CD4-positive, alpha-beta T cell treated with Interleukin-6 for 4 hours (primary cell): ENCODE measurements at places on chromosomes 7 and 10.

DNA sequence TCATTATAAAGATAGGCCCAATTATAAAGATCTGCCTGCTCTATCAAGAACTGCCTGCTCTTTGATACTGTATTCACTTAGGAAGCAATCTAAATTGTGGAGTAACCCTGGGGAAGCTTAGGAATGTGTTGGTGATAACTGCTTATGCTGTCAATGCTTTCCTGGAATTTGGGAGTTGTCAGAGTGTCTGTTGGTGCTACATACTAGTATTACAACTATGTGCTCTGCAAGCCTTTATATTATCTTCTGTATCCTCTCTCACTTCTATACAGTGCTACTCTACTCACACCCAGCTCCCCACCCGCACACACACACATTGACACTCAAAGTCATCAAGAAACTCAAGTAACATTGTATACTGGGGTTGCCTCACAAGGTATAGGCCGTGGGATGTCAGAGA is 6.1 kb downstream of the ZNF277 start:
- no peak for DNase-seq

DNA sequence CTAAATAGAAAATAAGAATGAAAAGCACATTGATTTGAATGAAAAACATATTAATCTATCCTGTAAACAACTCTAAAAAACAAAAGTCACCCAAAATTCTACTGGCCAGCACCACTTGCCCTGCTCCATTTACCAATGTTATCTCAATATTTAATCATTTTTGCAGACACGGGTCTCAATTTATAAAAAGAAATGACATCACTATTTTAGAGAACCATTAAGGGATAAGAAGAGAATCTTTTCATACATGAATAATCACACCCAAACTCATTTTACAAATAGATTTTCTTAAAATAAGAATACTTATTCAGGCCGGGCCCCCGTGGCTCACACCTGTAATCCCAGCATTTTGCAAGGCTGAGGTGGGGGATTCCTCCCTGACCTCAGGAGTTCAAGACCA is 3.9 kb downstream of the SAR1A start:
- DNase-seq = no peak

DNA sequence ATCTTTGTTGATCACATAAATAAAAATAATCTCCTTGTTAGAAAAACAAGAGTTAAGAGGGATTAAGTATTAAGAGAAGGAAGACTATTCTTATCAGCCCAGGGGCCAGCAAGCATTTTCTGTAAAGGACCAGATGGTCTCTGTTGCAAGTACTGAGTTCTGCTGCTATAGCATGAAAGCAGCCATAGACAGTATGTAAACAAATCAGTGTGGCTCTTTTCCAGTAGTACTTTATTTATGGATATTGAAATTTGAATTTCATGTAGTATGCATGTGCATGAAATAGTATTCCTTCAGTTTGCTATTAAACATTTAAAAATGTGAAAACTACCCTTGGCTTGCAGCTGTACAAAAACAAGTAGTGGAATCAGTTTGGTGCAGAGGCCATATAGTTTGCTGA is 81.7 kb downstream of the STK31 start:
- DNase-seq = no peak

DNA sequence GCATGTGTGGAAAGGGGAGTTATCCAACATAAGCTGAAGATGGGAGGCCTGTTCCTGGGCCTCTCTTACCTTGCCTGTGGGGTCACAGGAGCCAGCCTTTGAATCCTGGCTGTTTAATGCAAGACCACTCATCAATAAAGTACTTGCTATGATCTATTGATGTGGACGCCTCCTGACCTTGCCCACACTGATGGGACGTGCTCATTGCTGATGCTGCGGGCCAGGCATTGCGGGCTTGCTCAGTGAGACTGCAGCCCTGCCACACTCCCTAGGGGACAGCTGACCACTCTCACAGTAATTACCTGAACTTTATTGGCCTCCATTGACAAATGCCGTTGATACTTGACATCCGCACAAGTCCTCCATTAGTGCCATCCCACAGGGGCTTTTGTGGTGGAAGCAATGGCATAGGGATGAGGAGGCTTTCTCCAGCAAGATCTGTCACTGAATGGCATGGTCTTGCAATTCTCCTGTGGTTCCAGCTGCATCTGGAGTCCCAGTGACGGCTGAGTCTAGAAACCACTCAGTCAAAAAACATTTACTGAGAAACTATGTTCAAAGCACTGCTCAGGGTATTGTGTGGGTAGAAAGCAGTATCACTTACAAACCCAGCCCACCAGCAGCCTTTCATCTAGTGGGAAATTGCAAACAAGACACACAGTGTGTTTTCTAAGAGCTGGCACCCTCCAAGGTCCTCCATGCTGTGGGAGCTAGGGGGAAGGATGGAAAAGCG is 135.1 kb upstream of the YAE1 start:
- DNase-seq = no peak

DNA sequence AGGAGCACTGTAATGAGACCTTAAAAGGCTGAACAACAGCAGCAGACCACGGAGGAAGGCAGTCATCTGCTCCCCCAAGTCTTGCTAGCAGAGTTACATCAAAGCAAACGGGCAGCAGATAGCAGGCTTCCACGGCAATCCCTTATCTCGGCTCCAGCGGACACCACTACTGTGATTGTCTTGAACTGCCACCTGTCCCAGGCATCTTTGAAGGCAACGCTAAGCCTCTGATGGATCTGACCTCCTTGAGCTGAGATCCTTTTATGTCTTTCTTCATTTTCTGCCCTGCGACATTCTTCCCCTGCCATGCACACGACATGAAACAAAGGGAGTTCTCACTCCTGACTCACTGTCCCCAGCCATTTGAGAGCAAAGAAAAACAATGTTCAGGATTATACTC is 111.7 kb downstream of the GLI3 start:
- DNase-seq = no peak

- DNase-seq = no peak
Measured at GRCh38 chr10:132400547-132401151, 3.6 kb downstream of the PWWP2B start.

DNA sequence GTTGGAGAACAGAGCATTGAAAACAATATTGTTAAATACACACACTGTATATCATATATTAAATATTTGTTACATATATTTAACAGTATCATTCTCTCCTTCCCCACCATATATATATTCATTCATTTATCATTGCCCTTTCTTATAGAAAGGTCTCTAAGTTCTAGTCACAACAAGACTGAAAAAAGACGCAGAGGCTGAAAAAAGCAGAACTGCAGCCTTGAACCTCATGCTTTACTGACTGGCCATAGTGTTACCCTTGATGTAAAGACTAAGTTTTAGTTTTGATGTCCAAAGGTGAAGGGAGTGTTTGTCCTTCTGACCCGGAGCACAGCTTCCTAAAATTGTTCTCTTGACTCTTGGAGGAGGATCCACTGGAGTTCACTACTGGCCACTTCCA is 247.9 kb downstream of the PTEN start:
- DNase-seq = no peak

DNA sequence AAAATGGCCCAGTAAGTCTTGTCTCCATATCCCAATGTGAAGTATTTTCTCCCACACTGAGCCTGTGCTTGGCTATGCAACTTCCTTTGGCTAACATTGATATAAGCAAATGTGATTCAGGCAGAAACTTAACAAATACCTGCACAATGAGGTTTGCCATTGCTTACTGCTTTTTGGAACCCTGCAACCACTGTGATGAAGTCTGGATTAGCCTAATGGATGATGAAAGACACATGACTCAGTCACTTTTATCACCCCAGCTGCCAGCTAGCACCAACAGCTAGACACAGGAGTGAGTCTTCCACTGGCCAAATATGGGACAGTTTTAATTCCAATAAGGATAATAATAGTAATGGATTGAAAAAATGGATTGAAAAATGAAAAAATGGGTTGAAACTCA is 854.5 kb downstream of the GRM8 start:
- no peak for DNase-seq

DNA sequence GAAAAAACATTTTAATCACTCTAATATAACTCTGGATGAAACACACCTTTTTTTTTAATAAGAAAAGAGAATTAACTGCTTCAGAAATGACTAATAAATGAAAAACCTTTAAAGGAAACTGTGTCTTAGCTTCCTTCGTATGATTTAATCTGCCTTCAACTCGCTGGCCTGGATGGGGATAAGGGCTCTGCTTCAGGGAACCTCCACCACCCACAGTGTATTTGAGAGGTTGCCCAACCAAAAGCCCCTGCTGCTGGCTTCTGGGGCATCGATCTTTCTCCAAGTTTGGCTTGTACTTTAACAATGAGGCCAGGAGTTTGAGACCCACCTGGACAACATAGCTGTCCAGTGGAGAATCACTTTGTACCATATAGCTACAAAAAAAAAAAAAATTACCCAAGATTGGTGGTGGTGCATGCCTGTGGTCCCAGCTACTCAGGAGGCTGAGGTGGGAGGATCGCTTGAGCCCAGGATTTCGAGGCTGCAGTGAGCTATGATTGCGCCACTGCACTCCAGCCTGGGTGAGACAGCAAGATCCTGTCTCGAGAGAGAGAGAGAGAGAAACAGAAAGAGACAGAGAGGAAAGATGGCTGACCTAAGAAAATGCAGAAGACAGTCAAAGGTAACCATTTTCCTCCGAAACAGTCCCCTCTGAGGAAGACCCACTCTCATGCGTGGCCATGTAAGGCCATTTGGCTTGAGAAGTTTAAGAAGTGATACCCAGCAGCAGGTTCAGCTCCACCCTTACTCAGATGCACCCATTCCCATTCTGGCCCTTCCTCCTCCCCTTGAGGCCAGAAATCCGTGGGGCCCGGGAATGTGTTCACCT is 13.6 kb upstream of the LIMK1 start:
- no peak for DNase-seq

DNA sequence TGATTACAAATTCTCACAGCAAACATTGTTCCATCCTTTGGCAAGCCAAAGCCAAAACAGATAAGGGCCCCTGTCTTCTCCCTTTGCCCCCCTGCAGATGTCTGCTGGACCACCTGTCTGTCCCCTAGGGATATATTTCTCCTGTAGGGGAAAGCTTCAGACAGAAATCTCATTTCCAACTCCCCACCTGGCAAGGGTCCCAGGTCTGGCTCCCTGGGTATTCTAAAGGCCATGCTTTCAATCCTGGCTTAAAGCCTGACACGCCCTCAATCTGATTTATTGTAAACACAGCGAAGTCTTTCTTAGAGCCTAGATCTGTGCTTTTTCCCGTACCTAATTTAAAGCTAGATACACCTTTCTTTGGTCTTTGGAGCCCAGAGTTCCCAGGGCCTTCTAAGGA is 66.1 kb downstream of the KCNMA1 start:
- DNase-seq = no peak

DNA sequence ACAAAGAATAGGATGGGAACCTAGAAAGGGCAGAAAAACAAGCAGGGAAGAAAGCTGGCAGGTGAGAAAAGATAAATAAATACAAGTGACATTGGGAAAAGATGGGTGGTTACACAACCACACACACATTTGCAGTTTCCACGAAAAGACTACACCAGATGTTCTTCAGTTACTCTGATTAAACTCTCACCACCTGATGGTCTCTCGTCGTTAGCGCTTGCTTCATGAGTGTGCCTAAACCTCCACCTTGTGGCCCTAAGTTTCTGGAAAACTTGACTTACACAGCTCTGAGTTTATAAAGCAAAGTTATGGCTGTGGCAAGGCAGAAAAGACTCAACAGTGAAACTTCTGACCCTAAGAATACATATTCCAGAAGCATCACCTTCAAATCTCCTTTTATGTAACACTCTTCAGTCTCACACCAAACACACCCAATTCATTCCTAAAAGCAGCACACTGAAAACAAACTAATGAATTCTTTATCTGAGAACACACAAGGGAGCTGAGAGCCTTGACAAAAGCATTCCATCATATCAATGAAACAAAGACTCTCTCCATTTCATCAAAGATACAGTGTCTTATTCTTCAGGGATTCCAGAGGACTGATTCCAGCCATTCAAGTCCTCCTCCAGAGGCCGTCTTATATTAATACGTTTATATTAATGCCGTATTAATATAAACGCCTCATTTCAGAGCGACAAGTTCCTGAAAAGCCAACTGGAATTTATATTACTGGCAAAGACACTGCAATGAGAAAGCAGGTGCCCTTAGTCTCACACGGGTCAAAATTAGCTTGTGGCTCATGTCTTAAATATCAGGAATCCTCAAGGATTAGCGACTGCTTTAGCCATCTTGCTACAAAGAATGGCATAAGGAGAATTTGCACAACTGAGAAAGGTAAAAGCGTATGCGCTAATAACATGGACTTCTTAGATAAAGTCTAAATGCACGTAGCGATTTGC is 77.6 kb downstream of the RNF216 start:
- DNase-seq = no peak

GRCh38 chr7:137342828-137343261 is 688 bp downstream of the PTN start:
- no peak for DNase-seq

- DNase-seq = peak; percentile 35
Measured at GRCh38 chr10:112951359-112952281, 1.6 kb downstream of the TCF7L2 start.

DNA sequence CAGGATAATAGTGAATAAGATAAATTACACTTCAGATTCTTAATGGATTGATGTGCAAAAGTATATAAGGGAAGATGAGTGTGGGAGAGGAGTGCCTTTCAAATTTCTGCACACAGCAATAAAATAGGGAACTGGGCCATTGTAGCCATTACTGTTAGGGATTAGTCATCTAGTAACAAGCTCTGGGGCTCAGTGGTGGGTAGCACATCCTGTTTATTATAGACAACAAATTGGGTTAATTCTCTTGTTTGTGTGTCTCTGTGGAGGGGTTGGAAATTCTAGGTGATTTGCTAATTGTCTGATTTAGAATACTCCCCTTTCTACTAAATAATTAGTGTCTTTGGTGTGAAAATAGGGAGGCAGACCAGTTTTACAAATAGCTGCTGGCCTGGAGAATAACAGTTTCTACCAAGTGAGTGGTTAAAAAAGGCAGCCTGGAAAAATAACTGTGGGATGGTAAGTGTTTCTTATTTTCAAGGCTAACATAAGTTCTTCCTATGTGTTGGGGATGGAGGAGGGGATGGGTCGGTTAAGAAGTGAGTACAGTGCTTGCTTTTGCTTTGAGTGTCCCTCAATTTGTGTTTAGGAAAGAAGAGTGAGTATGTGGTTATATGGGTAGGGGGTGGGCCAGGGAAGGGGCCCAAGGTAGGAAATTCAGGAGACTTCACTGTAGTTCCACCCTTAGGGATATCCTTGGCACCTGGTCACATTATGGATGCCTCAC is 43.3 kb upstream of the TMEM248 start:
- DNase-seq = no peak

GRCh38 chr10:6579183-6579903 is 733 bp downstream of the PRKCQ start:
- peak; percentile 61 for DNase-seq

DNA sequence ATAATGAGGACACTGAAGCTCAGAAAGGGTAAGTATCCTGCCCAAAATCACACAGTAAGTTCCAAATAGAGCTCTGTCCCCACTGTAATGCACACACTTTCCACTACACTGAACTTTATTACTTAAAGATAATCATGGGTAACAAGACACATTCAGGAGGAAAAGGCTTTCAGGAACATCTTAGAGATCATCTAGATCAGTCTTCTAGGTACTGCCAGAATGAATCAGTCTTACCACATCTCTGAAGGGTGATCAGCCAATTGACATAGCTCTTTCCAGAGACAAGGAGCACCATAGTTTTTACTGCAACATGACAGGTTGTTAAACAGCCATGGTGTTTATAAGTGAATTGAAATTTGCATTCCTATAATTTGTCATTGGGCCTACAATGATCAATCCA is 5.4 kb upstream of the HERPUD2 start:
- no peak for DNase-seq
